ENCODE measurements at places on chromosomes 6 and 20. TPM values are rescaled to one million over a fixed set of nuclear protein-coding genes. Genes with fewer than 3 reads are reported as not detected.

The ZBTB22 gene
- total RNA-seq: 28.7 TPM

The PTCHD4 gene
- total RNA-seq: 1.3 TPM

The SGK2 gene
- total RNA-seq: 2.4 TPM

The SPATS1 gene
- total RNA-seq: not detected

GRCh38 chr20:37736132-37736531 is 42.3 kb downstream of the CTNNBL1 start:
- H3K4me3 ChIP-seq: no peak overlapping the region
- no peak for DNase-seq
- H3K27ac ChIP-seq: no peak overlapping the region
- no peaks in the 10 kb centered on the region for H3K27me3 ChIP-seq
- H3K36me3 ChIP-seq: no peaks in the 10 kb centered on the region

DNA sequence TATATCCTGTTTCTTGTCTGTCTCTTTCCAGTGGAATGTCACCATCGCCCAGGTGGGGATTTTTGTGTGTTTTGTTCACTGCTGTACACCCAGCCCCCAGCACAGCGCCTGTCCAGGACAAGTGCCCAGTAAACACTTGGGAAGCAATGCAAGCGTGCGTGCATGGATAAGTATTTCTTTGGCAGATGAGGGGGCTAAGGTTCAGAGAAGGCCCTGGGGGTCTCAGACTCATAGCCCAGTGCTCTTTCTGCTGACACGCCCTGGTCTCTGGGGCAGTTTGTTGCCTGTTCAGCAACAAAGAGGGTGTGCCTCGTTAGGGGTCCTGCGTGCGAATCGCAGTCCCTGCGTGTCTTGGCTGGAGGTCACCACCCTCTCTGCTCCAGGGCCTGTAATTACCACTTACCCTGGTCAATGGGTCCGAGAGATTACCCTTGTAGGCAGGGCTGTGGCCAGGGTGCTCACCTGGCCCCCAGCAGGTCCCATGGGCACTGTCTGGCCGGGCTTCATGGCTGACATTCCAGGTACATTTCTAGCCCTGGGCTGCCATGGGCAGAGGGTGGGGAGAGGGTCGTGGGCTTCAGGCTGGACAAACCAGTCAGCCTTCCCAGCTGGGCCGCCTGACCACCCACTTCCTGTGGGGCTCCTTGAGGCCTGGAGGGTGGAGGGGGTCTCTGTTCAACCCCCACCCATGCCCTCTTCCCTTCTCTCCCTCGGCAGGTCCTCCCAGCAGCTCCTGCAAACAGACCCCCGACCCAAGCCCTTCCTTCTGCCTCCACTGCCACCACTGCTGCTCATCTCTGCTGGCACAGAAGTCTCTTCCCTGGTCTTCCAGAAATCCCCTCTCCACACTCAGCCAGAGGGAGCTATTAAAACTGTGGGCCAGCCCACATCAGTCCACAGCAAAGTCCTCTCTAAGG is 87.1 kb downstream of the CEBPB start:
- peaks cover 2% of the 10 kb centered on the region for H3K4me1 ChIP-seq
- no peak overlapping the region for H3K4me3 ChIP-seq
- DNase-seq: no peak
- H3K36me3 ChIP-seq: no peaks in the 10 kb centered on the region
- no peak overlapping the region for H3K27ac ChIP-seq
- H3K27me3 ChIP-seq: no peaks in the 10 kb centered on the region

DNA sequence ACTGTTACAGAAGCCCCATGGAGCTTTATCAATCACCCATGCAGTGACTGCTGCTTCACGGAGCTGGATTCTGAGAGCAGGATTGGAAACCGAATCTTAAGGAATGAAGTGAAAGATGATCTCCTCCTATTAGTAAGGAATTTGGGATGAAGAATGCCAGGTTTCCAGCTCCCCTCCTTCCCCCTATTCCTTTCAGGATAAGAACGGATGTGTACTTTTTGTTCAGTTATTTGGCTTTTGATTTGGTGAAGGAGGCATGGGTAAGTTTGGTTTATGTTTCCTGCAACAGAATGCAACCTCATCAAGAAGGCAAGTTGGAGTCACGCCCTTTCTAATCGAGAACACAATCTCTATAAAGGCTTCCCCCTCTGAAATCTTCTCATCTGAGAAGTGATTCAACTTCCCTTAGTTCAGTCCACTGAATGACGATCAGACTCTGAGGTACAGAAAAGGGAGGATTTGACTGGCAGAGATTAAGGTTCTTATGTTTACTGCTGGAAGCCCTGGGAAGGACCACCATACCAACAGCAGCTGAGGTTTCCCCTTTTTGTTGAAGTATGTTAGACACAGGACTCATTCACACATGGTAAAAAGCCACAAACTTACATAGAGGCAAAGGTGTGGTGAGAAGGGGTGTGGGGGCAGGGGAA is 5.5 kb downstream of the ELMO2 start:
- no peak overlapping the region for H3K4me3 ChIP-seq
- H3K27me3 ChIP-seq: no peaks in the 10 kb centered on the region

DNA sequence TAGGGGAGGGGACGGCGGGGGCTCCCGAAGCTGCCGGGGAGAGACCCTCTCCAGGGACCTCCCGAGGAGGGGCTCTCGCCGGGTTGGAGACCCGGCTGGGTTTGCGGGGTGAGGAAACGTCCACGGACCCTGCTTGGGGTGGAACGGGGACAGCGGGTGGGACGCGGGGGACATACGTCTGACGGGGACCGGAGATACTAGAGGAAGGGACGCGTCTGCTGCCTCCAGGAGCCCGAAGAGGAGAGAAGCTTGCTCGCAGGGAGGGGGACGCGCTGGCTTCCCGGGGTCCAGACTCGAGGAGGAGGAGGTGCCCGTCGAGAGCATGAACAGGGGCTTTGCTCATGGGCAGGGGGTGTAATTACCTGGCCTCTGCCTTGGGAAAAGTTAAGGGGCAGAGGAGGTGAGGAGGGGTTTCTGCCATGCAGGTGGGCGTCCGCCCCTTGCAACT is 593 bp downstream of the DNMT3B start:
- H3K27me3 ChIP-seq: no peaks in the 10 kb centered on the region
- peak overlapping the region; percentile 68 for H3K4me3 ChIP-seq
- no peak for DNase-seq

- no peaks in the 10 kb centered on the region for H3K36me3 ChIP-seq
- H3K27ac ChIP-seq: no peak overlapping the region
- H3K4me3 ChIP-seq: no peak overlapping the region
- no peak for DNase-seq
- H3K27me3 ChIP-seq: no peaks in the 10 kb centered on the region
These were observed 165.4 kb downstream of the QKI start for GRCh38 chr6:163579880-163580295.

GRCh38 chr6:6586671-6587526 is 1.6 kb upstream of the LY86 start:
- no peaks in the 10 kb centered on the region for H3K4me1 ChIP-seq
- no peak for DNase-seq
- no peak overlapping the region for H3K27ac ChIP-seq
- H3K36me3 ChIP-seq: no peaks in the 10 kb centered on the region

DNA sequence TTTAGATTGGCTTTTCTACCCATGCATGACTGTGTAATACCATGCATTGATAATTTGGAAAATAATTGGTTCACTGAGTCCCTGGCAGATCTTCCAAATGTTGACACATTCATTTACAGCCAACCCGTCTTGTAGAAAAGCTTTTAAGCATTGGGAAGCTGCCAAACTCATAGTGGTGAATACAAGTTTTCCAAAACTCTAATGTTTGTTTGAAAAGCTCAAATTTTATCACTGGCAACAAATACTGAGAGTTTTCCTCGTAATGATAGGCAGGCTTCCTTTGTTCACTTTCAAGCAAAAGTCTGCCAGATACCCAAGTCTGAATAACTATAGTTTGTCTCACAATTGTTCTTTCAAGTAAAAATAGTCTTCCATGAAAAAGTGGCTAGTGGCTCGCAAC is 143.0 kb downstream of the FIG4 start:
- H3K36me3 ChIP-seq: no peaks in the 10 kb centered on the region
- no peak overlapping the region for H3K4me3 ChIP-seq
- no peaks in the 10 kb centered on the region for H3K27me3 ChIP-seq
- H3K27ac ChIP-seq: no peak overlapping the region

- H3K4me3 ChIP-seq: no peak overlapping the region
- no peaks in the 10 kb centered on the region for H3K36me3 ChIP-seq
- no peak for DNase-seq
- no peak overlapping the region for H3K27ac ChIP-seq
- no peaks in the 10 kb centered on the region for H3K27me3 ChIP-seq
- no peaks in the 10 kb centered on the region for H3K4me1 ChIP-seq
These were observed 8.2 kb upstream of the BPIFB4 start for GRCh38 chr20:33071198-33071597.

GRCh38 chr6:168157272-168158212 is 78.5 kb upstream of the FRMD1 start:
- peaks cover 2% of the 10 kb centered on the region for H3K4me1 ChIP-seq
- no peaks in the 10 kb centered on the region for H3K27me3 ChIP-seq
- H3K4me3 ChIP-seq: no peak overlapping the region
- no peaks in the 10 kb centered on the region for H3K36me3 ChIP-seq
- no peak overlapping the region for H3K27ac ChIP-seq

Measured in ovary (tissue), 10 donors.